ENCODE measurements at places on chromosomes 6 and 20.

DNA sequence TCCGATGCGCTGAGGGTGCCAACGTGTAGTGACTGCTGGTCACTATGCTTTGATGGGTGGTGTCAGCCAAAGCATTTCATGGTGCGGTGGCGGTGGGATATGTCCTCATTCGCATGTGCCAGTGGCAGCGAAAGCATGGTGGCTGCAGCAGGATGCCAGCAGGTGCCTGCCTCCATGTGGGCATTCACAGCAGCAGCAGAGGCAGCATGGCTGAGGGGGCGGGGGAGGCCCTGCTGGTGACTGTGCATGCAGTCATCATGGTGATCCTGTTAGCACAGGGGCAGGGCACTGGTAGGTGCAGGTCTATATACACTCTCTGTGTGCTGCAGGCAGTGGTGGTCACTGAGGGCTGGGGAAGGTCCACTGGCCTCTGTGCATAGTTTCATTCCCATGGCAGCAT, 22.0 kb downstream of the FIG4 start:
- no peak for DNase-seq

- DNase-seq, result peak; percentile 16
Observed at GRCh38 chr6:137705160-137706082, 161.6 kb upstream of the TNFAIP3 start.

- DNase-seq, result no peak
Observed at GRCh38 chr6:29295181-29295585, 6.3 kb upstream of the OR14J1 start.

DNA sequence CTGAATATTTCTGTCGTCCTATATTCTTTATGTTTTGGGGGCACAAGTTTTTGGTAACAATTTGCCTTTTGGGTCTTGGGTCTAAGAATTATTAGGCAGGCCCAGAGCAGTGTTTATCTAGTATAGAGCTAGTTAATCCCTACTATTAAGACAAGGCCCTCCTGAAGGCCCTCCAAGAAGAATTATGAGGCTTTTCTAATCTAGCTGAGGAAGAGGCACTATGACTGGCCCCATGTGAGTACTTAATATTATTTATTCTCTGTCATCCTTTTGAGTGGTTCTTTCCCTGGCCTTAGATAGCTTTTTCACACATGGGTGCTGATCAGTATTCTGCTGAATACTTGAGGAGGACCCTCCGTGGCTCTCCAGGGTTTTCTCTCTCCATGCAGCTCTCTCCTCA, 25.1 kb downstream of the CHMP4B start:
- DNase-seq, result no peak

- DNase-seq, result no peak
Observed at GRCh38 chr20:63891061-63892002, 3.6 kb upstream of the DNAJC5 start.

GRCh38 chr6:32969685-32970412, 1.5 kb downstream of the BRD2 start:
- DNase-seq, result peak; percentile 94

DNA sequence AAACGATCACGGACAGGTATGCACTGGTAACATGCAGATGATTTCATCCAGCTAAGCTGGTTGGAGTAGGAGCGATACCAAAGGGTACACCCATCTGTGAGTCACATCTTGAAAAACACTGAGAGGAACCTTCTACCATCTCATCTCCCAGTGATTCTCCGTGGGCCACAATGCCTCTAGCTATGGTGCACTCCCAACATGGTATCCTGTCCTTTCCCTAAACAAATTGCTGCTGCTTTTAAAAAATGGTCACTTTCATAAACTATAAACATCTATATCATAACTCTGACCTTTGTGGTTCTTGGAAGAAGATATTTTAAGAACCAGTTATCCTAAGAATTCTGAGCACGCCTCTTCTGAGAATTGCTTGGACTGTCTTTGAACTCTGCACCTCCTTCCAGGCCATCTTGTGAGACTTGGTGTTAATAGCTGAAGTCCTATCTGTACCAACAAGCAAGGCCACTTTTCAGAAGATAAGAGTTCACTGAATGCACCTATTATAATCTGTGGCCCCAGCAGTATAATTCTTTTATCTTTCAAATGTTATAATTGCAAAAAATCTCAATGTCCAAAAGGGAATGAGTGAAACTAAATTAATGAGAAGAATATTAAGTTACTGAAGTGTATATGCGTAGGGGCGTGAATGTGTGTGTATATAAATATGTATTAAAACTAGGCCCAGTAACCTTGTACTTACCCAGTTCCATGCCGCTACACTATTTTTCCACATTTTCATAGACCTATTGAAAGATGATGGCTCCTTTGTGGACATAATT, 70.5 kb upstream of the TPD52L1 start:
- DNase-seq, result no peak

GRCh38 chr6:20978151-20978614, 443.9 kb downstream of the CDKAL1 start:
- DNase-seq, result no peak

DNA sequence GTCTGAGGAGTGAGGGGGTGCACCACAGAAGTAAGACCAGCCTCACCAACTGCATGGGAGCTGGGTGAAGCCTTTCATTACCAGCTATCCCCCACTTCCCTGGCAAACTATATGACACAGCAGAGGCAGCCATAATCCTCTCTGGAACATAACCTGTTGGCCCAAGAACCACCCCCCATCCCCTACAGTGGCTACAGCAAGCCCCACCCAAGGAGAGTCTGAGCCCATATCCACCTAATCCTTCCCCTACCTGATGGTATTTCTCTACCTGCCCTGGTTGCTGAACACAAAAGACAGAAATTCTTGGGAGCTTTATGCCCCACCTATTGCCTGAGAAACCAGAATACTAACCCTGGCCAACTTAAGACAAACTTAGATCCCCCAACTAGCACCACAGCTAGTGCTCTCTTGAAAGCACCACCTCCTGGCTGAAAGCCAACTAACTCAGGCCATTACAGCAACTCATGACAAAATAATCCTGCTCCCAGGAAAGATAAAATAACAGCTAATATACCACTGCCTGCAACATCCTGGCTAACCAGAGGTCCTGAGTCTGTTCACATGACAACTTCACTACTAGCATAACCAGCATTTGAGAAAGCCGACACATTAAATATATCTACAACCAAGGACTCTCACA, 11.2 kb downstream of the RNGTT start:
- no peak for DNase-seq

GRCh38 chr6:118771253-118771652, 119.9 kb upstream of the CEP85L start:
- DNase-seq, result no peak

GRCh38 chr20:37535443-37536132, 7.9 kb upstream of the BLCAP start:
- DNase-seq, result no peak

- no peak for DNase-seq
Observed at GRCh38 chr6:106901062-106901461, 73.5 kb downstream of the CD24 start.

- DNase-seq, result no peak
Observed at GRCh38 chr6:42104095-42104803, 38.2 kb downstream of the C6orf132 start.

- DNase-seq, result no peak
Observed at GRCh38 chr6:156980515-156980914, 203.3 kb downstream of the ARID1B start.

- no peak for DNase-seq
Observed at GRCh38 chr20:51497542-51498467, 44.7 kb downstream of the NFATC2 start.

DNA sequence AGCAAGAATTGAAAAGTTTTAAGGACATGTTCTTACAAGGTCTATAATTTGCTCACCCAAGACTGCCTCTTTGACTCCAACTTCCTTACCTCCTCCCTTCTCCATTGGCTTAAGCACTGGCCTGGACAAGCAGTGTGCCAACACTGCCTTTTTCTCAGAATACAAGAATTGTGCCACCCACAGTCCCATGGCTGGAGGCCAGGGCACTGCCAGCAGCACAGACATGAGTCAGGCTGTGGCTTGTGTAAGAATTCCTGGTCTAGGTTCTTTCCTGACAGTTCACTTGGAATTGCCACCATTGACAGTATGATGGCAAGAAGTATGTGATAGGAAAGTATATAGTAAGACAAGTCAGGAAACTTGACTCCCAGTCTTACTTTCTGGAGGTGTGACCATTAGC, 202.7 kb upstream of the MARCKS start:
- peak; percentile 92 for DNase-seq

GRCh38 chr6:44131892-44132291, 4.5 kb downstream of the TMEM63B start:
- DNase-seq, result no peak

GRCh38 chr20:41594514-41595322, 23.5 kb downstream of the CHD6 start:
- no peak for DNase-seq

- no peak for DNase-seq
Observed at GRCh38 chr20:31767805-31768204, 28.7 kb downstream of the TPX2 start.

GRCh38 chr20:56565511-56565910, 32.5 kb downstream of the FAM209B start:
- DNase-seq, result no peak

DNA sequence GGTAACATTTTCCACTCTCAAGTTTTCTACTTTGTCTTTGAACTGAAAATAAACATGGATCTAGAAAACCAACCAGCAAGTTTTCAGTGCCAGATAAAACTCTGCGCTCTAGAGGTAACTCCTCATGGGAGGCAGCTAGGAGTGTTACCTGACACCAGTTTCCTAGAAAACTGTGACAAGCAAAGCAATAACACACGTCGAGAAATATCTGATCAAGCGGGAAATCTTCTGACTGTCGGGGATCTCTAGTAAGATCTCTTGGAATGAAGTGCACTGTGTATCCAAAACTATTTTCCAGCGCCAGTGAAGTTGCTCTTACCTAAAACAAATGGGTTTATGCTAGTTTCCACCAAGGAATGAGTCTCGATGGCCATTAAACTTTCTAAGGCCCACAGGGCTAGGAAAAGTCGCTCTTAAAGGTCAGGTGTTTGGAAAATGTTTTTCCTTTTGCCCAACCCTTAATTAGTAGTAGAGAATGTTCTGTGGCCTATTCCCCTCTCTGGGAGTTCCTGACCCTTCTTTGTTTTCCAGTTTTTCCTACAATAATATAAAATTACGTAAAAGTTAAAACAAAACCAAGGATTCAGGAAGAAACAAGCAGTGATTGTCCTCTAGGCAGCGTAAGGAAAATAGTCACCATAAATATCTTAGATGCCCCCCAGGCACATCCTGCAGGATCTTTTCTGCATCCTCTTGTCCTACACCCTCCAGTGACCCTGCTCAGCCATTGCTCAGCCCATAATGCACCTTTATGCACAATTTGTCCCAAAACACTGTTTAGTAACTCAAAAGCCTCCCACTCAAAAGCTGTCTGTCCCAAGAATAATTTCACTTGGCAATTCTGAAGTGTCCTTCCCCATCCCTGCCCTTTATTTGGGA, 137.7 kb upstream of the AKAP12 start:
- DNase-seq, result no peak

DNA sequence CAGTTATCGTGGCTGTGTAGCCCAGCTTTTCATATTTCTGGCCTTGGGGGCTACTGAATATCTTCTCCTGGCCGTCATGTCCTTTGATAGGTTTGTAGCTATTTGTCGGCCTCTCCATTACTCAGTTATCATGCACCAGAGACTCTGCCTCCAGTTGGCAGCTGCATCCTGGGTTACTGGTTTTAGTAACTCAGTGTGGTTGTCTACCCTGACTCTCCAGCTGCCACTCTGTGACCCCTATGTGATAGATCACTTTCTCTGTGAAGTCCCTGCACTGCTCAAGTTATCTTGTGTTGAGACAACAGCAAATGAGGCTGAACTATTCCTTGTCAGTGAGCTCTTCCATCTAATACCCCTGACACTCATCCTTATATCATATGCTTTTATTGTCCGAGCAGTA, 475 bp downstream of the OR2B6 start:
- no peak for DNase-seq

- DNase-seq, result no peak
Observed at GRCh38 chr6:33758815-33759216, 12.1 kb upstream of the IP6K3 start.

- no peak for DNase-seq
Observed at GRCh38 chr6:158050107-158050735, 68.6 kb downstream of the SYNJ2 start.

GRCh38 chr6:3031857-3032640, 32.4 kb downstream of the NQO2 start:
- no peak for DNase-seq

GRCh38 chr20:36421641-36422040, 115.5 kb downstream of the DLGAP4 start:
- DNase-seq, result no peak

DNA sequence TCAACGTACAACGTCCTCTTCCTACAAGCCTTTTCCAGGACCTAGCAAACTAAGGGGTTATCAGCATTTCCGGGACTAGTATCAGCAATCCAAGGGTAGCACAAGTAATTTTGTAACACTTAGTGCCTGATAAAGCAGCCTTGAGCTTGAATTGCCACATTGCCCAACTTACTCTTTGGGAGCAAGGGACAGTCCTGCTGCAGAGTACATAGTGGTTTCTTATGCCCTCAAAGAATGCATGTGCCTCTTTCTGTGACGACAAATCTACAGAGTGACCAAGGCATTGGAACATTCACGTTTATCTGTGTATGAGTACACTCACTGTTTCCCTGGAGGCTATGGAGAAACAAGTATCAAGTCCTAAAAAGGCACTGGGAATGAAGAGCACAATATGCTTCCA, 3.2 kb upstream of the ID4 start:
- DNase-seq, result no peak

DNA sequence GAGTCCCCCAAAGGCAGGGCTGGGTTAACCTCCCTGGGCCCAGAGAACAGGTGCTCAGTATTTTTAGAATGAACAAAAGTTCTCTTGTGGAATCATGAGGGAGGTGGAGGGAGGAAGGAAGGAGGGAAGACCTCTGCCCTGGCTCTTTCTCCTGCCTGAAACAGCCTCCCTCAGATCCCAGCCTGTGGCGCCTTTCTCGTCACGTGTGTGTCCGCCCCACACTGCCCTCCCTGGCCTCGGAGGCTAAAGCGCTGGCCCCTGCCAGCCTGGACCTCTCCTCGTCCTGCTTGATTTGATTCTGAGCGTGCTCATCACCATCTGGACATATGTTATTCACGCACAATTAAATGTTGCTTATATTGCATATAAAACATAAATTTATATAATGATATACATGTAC, 40.9 kb downstream of the PHACTR3 start:
- no peak for DNase-seq

DNA sequence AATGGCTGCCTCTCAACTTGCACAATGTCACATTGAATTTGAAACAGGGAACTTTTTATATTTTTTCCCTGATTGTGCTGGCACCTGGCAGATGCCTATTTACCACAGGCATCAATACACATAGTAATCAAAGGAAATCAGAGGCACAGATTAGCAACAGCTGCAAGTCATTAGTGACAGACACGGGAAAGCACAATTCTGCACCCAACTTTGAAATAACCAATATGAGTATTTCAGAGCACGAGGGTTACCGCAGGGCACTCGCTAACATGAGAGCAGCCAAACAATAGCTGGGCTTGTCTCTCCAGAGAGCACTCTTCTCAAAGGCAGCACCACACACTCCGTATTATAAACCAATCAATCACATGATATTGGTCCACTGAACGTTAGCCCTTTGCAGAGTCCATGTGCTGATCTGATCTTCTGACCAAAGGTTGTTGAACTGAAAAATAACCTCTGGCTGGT, 149.5 kb downstream of the RNF144B start:
- DNase-seq, result no peak

GRCh38 chr20:50301165-50301564, 110.5 kb downstream of the CEBPB start:
- no peak for DNase-seq

All from RCC 7860 (cell line).